ENCODE measurements at places on chromosomes 12 and 14. TPM values are rescaled to one million over a fixed set of nuclear protein-coding genes. Genes with fewer than 3 reads are reported as not detected.

Gene HOXC9
- 9.6 TPM for total RNA-seq

Gene TAS2R46
- total RNA-seq, result 0.68 TPM

Gene SMAGP
- total RNA-seq, result 36.7 TPM

Gene GPR132
- 0.84 TPM for total RNA-seq

Gene GLS2
- total RNA-seq, result 4.3 TPM

Gene JDP2
- 38.6 TPM for total RNA-seq

Gene TROAP
- total RNA-seq, result 4.8 TPM

Gene FSCB
- not detected for total RNA-seq

Gene KRT83
- total RNA-seq, result 2.1 TPM

Gene TSHR
- not detected for total RNA-seq

Gene TAS2R14
- total RNA-seq, result 0.88 TPM

Gene NEUROD4
- total RNA-seq, result not detected

Gene ALDH1L2
- 1.2 TPM for total RNA-seq

Gene PTPRR
- not detected for total RNA-seq

Gene KRT6B
- 64.5 TPM for total RNA-seq

Gene KRT78
- total RNA-seq, result 114 TPM

Gene GPR65
- 0.25 TPM for total RNA-seq

Gene CHPT1
- total RNA-seq, result 121 TPM

Gene IFT43
- 18.8 TPM for total RNA-seq

Gene PRH2
- not detected for total RNA-seq

Gene ABCD2
- 0.08 TPM for total RNA-seq

Gene RD3L
- total RNA-seq, result not detected

Gene RPS26
- 390 TPM for total RNA-seq

Gene LTB4R2
- 150 TPM for total RNA-seq

Gene TXNDC16
- total RNA-seq, result 8.1 TPM

Gene MYBPC1
- total RNA-seq, result 6.8 TPM

Gene OTOGL
- 0.08 TPM for total RNA-seq

Gene FAM181A
- total RNA-seq, result not detected

Gene CCND2
- 27.3 TPM for total RNA-seq

Gene KRT6C
- total RNA-seq, result 1.0 TPM

Gene OTX2
- not detected for total RNA-seq

Gene AKAP6
- total RNA-seq, result 2.3 TPM

Gene CRIP2
- 103 TPM for total RNA-seq

Gene SDSL
- total RNA-seq, result 1.8 TPM

Gene PMCH
- not detected for total RNA-seq

Gene TEX52
- total RNA-seq, result not detected

Gene OR4E1
- total RNA-seq, result not detected

Gene RPS6KL1
- total RNA-seq, result 3.7 TPM

Gene C3AR1
- 5.5 TPM for total RNA-seq

Gene CCDC92
- total RNA-seq, result 10.6 TPM

Data from lower leg skin (tissue), 4 donors.